ENCODE measurements at places on chromosomes 3 and 15.

- DNase-seq: no peak
Observed at GRCh38 chr3:197149-197827, 725 bp downstream of the CHL1 start.

DNA sequence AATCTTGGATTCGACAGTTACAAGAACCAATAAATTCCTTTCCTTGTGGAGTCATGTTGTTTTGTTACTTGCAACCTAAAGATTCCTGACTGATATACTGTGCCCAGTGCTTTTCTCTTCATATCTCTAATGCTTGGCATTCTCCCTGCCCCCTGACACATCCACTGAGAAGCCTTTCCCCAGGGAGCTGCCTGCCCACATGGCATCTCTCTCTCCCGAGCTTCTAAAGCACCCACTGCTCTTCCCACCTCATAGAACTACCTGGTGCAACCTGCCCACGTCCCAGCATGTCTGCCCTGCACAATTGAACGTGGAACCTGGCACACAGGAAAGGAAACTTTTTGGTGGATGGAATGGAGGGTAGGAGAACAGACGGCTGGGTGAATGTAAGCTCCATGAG, 6.8 kb downstream of the CYP8B1 start:
- DNase-seq: no peak

DNA sequence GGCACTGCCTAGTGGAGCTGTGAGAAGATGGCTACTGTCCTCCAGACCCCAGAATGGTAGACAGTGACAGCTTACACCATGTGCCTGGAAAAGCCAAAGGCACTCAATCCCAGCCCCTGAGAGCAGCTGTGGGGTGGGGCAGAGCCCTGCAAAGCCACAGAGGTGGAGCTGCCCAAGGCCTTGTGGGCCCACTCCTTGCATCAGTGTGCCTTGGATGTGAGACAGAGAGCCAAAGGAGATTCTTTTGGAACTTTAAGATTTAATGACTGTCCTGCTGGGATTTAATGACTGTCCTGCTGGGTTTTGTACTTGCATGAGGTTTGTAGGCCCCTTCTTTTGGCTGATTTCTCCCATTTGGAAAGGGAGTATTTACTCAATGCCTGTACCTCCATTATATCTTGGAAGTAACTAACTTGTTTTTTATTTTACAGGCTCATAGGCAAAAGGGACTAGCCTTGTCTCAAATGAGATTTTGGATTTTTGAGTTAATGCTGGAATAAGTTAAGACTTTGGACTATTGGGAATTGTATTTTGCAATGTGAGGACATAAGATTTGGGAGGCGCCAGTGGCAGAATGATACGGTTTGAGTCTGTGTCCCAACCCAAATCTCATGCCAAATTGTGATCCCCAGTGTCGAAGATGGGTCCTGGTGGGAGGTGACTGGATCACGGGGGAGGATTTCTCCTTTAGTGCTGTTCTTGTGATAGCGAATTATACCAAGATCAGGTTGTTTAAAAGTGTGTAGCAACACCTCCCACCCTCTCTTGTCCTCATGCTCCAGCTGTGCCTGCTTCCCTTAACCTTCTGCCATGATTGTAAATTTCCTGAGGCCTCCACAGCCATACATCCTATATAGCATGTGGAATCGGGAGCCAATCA, 80.4 kb downstream of the MYO5A start:
- DNase-seq: no peak

GRCh38 chr15:101489237-101489598, 289 bp downstream of the PCSK6 start:
- no peak for DNase-seq

- DNase-seq: no peak
Observed at GRCh38 chr15:40398413-40398873, 7.2 kb upstream of the IVD start.

- DNase-seq: peak; percentile 23
Observed at GRCh38 chr15:60871731-60872130, 357.4 kb downstream of the RORA start.
